ENCODE measurements at places on chromosomes 1 and 21.

GRCh38 chr1:41448821-41449220 is 35.7 kb downstream of the EDN2 start:
- DNase-seq: no peak

DNA sequence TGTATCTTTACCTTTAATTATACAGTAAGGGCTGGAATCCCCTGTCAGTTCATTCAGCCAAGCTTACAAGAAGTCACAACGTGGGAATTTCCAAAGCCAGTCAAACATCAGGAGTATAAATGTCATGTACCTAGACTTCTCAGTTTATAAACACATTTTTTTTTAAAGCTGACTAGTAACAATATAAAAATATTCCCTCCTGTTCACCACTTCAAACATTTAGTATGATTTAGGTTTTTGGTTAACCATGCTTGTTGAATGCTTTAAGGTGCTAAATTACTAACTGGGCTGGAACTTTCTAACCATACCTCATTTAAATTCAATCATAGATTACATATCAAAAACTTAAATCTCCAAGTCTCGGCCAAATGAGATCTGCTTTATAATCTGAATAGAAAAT is 44.0 kb downstream of the JAK1 start:
- no peak for DNase-seq

DNA sequence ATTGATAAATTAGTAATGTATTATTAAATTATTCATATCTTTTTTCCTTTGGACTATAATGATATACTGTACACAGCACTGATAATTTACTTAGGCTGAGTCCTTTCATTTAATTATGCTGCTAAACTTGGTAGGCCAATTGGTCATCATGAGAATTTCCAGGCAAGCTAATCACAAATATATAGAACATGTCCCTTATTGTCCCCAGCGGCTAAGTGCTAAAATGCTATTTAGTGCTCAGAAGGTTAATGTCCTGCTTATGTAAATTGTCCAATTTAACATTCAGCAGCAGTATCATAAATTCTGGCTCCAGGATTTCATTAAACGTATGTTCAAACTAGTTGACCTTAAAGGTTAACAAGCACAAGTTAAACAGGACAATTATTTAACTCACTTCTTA is 30.0 kb upstream of the RRP15 start:
- DNase-seq: no peak

GRCh38 chr1:38117444-38117887 is 70.9 kb upstream of the POU3F1 start:
- peak; percentile 28 for DNase-seq

- peak; percentile 91 for DNase-seq
These were observed 67.8 kb downstream of the OBSCN start for GRCh38 chr1:228275430-228276173.

DNA sequence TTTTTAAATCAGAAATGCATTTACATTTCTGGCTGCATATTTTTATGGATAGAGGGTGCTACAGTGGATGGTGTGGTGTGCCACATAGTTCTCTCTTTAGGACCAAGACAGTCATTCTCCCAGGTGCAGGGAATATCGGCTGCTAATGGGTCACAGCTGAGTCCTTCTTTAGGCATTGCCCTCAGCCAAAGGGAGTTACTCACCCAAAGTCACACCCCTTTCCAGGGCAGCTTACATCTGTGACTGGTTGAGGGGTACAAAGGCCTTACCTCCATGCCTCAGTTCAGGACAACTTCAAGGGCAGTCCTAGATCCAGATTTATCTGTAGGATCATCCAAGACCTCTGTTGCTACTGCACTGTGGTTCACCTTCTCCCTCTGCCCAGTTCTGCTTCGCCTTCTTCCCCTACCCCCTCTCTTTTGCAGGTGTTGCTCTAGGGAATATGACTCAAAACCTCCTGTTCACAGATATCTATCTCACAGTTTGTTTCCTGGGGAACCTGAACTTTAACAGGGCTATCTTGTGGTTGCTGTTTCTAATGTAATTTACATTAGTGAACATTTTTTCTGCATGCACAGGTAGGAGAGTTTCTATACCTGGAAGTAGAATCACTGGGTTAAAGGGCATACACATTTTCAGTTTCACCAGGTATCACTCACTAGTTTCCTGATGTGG is 413.9 kb downstream of the RPS6KC1 start:
- DNase-seq: no peak

GRCh38 chr1:234697015-234697414 is 87.0 kb upstream of the IRF2BP2 start:
- no peak for DNase-seq

DNA sequence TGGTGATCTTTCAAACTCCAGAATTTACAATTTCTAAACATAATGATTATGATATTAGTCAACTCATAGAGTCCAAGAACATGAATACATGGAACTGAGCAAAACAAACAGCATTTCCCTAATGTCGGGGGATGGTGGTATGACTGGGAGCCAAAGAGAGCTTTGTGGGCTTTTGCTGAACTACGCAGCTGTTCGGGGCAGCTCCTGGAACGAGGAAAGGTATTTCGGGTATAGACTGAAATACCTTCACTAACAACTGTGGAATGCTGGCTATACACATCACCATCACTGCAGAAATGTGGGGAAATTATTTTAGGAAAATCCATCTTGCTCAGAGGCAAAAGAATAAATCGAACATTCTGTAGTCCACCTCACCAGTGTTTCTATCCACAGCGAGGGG is 30.2 kb upstream of the VPS26C start:
- no peak for DNase-seq

DNA sequence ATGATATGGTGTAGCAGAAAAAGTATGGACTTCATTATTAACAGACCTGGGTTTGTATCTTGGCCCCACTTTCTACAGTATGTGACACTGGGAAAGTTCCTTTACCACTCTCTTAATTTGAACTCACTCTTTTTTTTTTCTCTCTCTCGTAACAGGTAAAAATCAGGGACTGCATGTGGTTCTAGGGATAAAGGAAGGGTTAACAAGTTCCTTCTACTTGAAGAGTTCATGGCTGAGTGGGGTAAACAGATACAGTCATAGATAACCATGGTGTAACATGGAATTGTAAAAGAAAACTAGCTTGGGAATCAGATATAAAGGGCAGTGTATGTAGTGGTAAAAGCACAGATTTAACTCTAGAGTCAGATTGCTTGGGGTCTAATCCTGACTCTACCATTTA is 21.2 kb downstream of the ZYG11B start:
- no peak for DNase-seq

DNA sequence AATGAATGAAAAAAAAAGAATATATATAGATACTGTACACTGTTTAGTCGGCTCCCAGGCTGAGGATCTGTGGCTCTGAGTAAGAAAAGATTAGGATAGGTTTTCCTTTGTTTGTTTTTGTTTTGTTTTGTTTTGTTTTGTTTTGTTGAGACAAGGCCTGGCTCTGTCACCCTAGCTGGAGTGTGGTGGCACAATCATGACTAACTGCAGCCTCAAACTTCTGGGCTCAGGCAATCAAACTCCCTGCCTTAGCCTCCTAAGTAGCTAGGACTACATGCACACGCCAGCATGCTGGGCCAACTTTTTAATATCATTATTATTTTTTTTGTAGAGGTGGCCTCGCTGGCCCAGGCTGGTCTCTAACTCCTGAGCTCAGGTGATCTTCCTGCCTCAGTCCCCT is 87.9 kb upstream of the PTBP2 start:
- DNase-seq: no peak

DNA sequence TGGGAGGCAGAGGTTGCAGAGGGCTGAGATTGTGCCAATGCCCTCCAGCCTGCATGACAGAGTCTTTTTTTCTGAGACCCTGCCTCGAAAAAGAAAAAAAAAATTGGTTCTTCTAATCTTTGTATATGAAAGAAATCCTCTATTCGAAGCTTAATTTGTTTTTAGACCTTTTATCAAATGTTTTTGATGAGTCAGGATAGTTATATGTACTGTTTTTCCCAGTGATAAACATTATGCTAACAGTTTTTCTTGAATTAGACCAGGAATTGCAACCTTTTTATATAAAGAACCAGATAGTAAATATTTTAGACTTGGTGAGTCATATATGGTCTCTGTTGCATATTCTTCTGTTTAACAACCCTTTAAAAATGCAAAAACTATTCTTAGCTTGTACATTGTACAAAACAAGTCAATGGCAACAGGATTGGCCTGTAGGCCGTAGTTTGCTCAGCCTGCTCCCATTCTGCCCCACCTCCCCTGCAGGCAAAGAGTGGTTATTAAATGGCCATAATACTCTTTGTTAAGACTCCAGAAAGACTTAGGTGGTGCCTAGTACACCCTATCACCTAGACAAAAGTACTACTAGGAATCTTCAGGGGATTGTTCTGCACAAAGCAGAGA is 45.2 kb downstream of the LYST start:
- DNase-seq: no peak

DNA sequence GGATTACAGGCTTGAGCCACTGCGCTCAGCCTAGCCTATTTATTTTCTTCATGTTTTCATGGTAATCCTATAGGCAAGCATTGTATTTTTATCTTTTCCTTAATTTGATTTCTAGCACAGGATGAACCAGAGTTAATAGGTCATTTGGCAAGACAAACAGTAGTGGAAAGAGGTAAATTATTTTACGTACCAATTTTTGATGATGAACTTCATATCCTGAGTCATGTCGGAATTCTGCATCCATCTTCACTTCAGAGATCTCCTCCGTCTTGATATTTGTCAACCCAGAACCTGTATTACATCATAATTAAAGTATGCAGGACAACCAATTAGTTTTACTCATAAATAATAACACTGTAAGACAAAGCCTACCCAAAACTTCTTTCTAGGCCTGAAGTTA is 162.6 kb downstream of the GABPA start:
- DNase-seq: no peak

- DNase-seq: no peak
These were observed 34.6 kb upstream of the PIGC start for GRCh38 chr1:172478485-172478884.

- no peak for DNase-seq
These were observed 1.2 kb downstream of the ARHGEF2 start for GRCh38 chr1:155976913-155977689.

DNA sequence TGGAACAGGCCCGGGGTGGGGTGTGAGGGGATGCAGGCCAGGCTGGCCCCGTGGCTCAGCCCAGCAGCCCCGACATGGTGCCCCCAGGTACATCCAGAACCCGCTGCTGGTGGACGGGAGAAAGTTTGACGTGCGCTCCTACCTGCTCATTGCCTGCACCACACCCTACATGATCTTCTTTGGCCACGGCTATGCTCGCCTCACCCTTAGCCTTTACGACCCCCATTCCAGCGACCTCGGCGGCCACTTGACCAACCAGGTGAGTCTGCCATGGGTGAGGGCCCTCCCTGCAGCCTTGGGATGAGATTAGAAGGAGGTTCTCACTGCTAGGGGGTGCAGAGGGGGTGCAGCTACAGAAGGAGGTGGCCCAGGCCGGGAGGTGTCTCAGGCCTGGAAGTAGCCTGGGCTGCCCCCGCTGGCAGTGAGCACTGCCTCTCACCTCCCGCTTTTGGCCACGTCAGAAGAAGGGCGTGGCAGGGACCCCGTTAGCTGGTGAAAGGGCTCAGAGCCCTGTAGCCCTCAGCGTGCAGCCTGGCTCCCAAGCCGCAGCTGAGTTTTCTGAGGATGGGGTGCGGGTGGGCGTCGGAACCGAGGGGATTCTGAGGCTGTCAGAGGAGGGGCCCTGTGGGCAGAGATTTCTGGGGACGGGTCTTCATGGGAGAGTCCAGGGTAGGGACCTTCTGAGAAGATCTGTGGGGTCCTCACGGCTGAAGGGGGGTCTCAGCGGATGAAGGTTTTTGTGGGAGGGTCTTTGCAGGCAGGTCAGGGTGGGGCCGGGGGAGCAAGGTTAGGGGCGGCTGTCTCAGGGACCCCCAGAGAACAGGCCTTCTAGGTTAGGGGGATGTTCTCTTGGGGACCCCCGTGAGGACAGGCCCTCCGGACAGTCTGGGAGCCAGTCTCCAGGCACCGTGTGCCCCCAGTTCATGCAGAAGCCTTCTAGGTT is 10.4 kb downstream of the TTLL10 start:
- DNase-seq: peak; percentile 52

DNA sequence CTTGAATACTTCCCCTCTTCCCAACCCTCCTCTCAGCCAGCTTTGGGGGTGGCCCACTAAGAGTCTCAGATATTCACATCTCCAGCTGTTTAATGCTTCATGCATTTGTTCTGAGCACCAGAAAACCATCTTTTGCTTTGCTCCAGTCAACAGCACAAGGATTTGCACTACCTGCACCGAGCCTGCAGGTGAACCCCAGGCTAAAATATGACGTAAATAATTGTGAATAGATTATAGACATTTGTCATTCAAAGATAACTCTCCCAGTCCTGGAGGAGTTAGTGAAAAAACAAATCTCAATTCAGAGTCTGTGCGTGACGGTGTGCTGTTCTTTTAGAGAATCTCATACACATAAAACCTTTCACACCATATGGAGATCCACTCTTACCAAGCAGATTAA is 7.4 kb downstream of the CD247 start:
- no peak for DNase-seq

GRCh38 chr1:92968138-92969032 is 7.1 kb upstream of the DIPK1A start:
- no peak for DNase-seq

- no peak for DNase-seq
These were observed 312.4 kb downstream of the HMCN1 start for GRCh38 chr1:186046437-186047211.

DNA sequence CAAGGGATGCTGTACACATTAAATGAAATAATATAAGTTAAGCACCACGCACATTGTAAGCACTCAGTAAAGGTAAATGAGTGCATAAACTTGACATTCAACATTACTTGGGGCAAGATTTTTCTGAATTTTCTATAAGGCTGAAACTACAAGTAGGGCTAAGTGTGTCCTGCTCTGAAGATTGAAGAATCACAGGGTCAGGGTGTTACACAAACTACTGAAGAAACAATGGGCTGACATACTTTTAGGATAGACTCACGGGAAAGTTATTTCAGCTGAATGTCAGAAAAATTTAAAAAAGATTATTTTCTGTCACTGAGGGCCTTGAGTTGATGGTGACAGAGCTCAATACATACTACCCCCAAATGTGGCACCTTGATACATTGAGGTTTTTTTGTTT is 644.2 kb upstream of the PLXNA2 start:
- no peak for DNase-seq

GRCh38 chr1:246213036-246213435 is 294.0 kb downstream of the SMYD3 start:
- no peak for DNase-seq

GRCh38 chr1:160779626-160780397 is 16.2 kb upstream of the LY9 start:
- no peak for DNase-seq

DNA sequence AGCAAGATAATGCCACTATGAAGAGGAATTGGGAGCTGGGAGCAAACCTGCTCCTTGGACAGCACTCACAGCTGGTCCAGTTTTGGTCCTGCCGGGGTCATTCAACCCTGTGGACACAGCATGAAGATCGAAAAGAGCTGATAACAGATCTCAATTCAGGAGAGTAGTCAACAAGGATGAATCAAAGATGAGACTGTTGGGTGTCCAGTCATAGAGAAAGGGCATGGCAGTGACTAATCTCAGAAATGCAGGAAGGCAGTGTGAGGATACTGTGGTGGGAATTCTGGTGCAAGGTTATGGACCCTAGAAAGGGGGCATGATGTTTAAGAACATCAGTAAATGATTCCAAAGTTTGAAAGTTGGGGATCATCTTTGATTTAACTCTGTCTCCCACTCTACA is 261.4 kb upstream of the ZP4 start:
- DNase-seq: no peak
